ENCODE measurements at places on chromosomes 1 and 21.

DNA sequence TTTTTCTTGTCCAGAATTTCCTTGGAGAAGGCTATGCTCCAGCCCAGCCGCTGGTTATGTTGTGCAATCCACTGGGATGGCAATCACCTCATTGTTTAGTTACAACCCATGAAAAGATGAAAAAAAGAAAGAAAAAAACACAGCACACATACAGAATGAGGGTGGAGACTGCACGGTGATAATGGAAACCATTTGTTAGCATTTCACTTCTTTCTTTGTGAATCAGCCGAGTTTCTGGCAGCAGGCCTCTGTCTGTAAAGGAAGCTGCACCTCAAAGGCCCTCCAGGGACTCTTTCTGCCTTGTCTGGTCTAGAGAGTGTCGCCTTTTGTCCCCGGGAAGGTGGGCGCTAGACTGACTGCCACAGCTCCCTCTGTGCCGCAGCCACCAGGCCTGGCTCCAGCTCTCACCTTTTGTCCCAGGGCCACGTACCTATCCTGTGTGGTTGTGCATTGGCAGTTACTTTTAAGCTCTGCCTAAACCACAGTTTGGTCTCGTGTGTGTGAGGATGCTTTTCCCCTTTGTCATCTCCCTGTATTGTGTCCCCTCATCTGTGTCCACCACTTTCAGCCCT, 35.6 kb downstream of the NGF start:
- no peak for DNase-seq

GRCh38 chr1:56054959-56055358, 524.4 kb downstream of the PLPP3 start:
- no peak for DNase-seq

DNA sequence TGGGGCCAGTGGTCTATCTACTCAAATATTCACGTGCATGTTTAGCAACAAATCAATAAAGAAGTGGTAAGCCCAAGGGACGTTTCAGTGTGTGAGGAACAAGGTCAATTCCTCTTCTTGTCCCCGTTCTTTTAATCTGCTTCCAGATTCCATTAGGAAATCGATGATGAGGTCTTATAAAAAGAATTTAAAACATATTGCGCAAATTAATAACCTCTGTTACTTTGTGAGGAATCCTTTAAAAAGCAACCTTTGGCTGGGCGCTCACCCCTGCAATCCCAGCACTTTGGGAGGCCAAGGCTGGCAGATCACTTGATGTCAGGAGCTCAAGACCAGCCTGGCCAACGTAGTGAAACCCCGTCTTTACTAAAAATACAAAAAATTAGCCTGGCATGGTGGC, 113.0 kb upstream of the TMPRSS2 start:
- no peak for DNase-seq

DNA sequence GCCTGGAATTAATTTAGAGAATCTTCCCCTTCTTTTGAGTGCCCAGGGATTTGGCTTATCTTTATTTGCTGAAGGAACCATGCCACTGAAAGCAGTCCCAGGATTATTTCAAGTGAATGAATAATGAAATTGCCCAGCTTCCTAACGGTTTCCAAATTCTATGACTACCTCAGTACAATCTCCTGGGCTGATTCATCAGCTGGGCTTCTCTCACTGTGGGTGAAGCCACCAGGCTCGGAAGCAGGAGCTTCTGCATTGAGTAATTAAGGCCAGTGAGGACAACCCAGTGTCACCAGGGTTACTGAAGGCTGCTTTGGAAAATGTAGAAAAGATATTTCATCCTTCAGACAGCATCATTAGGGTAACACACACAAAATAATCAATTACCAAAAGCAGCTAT, 169.8 kb downstream of the DAB1 start:
- DNase-seq: no peak

- DNase-seq: no peak
Observed at GRCh38 chr1:2866422-2867086, 65.1 kb upstream of the TTC34 start.

Measured in DMS79 (cell line).